NCI-H510A (cell line): ENCODE measurements at places on chromosomes 6 and 20.
A peak's percentile ranks its signal among the peaks of the same experiment; 100 is the strongest.

DNA sequence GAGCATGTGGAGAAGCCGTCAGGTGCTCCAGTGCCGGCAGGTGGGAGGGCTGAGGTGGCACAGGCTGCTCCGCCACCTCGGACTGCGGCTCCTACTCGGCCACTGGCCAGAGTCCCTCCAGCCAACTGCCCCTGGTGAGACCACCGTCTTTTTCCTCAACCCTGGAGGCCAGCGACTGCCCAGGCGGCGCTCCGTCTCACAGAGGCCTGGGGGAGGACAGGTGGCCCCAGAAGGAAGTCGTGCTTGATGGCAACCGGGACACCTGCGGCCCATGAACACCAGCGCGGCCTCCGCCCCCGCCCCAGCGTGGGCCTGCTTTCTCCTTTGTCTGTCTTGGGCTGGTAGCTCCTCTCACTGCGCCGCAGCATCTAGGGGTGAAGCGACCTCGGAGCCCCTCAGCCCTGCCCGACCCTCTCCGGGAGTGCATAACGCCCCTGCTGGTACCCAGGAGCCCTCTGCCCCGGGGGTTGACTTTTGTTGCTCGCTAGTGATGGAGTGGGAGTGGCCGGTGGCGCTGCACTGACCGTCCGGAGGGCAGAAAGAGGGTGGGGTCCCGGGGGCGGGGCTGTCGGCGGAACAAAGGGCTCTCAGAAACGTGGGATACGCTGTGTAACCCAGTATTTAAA, 706 bp upstream of the TUBB2B start:
- peak; percentile 69 for DNase-seq

DNA sequence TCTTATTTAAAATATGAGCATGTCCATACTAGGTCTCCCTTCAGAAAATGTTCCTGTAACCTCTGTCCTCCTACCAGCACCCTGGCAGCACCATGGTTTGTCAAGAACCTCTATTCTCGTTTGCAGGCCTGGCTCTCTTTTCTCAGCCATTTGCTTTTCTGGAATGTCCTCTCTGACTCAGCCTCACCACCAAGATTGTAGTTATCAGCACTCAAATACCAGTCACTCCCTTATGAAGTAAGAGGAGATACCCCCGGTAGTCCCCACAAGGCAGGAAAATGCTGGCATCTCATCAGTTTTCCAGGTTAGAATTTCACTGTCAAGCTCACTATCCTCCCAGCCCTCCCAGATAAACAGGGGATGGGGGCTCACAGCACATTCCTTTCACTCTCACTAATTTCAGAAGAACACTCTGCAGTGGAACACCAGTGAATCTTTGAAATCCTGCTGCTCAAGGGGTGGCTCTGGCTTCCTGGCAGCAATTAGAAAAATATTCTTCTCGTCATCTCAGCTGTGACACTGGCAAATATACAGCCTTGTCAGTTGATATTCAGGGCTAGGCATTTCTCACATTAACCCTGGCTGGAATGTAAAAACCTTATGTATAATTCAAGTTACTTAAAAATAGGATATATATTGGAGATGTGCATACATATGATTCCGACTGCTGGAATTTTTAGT, 129.2 kb downstream of the TBX18 start:
- no peak for DNase-seq

DNA sequence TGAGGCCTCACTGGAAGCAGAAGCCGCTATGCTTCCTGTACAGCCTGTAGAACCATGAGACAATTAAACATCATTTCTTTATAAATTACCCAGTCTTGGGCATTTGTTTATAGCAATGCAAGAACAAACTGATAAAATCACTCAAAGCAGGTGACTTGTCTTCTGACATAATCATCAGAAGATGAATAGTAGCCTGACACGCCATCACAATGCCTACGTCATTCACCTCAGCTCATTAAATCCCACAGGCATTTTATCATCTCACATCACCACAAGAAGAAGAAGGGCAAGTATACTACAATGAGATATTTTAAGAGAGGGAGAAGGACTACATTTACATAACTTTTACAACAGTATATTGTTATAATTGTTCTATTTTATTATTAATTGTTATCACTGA, 3.1 kb upstream of the CAP2 start:
- no peak for DNase-seq

DNA sequence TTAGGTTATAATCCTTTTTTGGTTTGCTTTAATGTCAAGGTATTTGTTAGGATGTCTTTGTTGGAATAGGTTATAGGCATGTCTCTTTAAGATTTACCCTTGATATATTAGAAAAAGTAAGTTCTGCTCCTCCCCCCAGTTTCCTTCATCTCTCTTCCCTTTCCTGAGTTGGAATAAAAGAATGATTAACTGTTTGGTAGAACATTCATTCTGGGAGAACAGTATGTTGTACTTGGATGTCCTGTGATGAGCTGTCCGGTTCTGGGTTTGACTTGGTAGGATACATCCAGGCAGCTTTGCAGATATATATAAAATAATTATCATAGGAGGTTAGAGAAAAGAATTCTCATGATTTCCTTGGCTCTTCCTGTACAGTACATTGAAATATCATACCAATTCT, 199.6 kb upstream of the RREB1 start:
- no peak for DNase-seq

DNA sequence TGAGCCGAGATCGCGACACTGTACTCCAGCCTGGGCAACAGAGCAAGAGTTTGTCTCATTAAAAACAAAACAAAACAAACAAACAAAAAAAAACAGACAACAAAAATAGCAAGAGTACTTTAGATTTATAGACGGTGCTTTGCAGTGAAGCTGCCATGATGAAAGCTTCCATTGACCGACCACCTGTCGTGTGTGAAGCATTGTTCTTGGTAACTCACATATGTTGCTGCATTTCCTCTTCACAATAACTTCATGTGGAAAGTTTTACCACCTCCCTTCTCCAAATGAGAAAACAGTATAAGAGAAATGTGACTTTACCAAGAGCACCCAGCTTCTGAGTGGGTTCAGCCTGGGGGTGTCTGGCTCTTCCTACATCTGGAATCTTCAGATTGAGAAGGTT, 56.4 kb upstream of the PTGIS start:
- DNase-seq: no peak

DNA sequence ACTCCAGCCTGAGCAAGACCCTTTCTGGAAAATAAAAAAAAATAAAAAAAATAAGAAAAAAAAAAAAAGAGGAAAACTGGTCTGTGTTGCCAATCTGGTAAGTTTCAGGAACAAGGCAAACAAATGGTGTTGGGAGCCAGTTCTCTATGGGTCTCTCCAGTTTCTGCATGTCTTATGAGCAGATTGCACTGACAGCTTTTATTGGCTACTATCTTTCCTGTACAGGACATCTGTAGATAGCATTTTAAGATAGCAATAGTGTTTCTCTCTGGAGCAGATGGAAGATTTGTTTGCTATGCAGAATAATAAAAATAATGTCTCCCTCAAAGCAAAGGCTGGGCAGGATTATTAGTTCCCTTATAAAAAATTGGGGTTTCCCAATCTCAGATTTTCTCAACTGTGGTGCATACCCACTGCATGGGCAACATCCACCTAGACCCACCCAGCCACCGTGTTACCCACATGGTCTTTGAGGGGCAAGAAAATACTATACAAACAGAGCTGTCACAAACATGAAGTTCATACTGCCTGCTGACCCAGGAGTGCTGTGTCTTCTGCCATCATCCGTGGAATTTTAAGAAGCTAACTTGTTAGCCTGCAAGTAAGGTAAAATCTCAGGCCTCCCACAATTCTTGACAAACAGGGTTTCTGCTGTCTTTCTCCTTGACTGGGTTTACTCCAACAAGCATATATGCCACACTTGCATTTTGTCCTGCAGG, 9.5 kb downstream of the GMDS start:
- DNase-seq: no peak

GRCh38 chr6:7267466-7268091, 45.4 kb downstream of the SSR1 start:
- DNase-seq: no peak

DNA sequence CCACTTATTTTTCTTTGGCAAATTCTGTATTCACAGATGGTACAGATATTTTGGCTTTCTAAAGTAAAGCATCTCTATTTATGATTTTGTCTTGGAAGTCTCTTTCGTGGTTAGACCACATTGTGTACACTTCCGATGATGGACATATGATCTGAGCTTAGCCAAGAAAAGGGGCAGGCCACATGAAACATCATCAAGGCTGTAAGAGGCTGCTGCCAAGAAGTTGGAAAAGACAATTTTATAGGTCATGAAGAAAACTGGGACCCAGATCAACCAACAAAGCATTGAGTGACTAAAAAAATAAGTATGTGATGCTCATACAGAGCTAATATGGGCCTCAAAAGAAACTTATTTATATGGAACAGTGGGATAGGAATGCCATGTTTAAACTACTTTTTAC, 266.4 kb downstream of the HAO1 start:
- DNase-seq: no peak

- DNase-seq: no peak
Observed at GRCh38 chr6:144304223-144304848, 19.2 kb downstream of the UTRN start.

- no peak for DNase-seq
Observed at GRCh38 chr6:12289365-12289919, 719 bp upstream of the EDN1 start.

DNA sequence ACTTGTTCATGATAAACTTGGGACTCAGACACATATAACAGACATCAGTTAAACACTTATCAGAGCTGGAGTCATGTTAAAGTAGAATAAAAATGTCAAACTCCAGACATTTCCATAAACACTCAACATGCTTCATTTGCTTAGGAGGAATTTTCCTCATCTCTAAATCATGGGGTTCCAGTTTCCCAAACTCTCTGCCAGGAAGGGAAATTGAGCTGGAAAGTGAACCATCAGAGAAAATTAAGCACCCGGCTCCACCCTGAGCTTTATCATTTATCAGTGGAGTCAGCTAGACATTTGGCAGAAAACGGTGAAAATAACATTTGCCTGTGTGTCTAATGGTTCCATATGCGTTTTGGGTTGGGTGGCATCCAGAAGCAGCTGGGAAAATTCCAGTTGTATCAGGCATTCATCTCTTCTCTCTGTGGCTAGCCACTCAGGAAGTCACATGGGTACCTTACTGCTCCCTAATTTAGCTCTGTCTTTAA, 25.3 kb upstream of the ZNFX1 start:
- no peak for DNase-seq

DNA sequence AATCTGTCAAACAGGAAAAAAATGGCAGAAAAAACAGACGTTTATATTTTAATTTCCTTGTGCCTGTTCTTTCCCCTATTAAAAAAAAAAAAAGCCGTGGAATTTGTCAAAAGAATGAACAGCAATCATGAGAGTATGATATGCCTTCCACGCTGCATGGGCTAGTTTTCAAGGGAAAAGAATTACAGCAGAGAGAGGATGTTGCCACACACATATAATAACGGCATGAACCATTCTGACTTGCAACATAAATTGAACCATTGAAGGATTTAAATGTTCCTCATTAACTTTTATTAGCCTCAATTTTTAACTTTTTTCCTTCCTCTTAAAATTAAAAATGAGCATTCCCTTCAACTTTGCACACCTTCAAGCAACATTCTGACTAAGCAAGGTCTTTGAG, 301.8 kb downstream of the FOXC1 start:
- no peak for DNase-seq

GRCh38 chr20:46914789-46915379, 20.2 kb downstream of the EYA2 start:
- DNase-seq: no peak

GRCh38 chr20:63923651-63924050, 28.7 kb downstream of the DNAJC5 start:
- no peak for DNase-seq

DNA sequence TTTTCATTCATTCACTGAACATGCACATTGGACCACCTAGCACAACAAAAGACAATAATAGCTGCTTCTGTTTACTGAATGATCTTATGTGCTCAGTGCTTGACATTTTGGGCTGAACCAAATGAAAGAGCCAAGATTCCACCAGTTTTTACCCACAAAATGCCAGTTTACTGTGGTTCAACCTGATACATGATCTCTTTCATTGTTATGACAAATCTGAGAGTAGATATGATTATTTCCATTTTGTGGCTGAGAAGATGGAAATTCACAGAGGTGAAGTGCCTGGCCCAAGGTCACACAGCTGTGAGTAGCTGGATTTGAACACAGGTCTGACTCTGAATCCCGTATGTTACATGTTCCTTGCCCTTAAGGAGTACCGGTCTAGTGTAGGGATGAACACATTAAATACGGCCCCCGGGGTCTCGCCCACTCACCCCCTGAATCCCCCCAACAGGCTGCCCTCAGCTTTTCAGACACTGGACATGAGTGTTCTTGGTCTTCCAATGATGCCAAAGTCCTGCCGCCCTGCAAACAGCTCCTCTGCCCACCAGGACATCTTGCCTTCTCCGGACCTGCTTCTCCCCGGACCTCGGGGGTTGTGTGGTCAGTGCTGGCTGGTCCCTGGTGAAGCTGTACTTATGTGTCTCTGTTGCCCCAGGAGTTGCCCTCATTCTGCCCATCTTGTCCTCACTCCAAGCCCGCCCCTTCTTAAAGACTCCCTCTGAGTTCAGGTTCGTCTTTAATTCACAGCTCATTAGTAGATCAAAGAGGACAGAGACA, 58.6 kb upstream of the SLC32A1 start:
- no peak for DNase-seq

DNA sequence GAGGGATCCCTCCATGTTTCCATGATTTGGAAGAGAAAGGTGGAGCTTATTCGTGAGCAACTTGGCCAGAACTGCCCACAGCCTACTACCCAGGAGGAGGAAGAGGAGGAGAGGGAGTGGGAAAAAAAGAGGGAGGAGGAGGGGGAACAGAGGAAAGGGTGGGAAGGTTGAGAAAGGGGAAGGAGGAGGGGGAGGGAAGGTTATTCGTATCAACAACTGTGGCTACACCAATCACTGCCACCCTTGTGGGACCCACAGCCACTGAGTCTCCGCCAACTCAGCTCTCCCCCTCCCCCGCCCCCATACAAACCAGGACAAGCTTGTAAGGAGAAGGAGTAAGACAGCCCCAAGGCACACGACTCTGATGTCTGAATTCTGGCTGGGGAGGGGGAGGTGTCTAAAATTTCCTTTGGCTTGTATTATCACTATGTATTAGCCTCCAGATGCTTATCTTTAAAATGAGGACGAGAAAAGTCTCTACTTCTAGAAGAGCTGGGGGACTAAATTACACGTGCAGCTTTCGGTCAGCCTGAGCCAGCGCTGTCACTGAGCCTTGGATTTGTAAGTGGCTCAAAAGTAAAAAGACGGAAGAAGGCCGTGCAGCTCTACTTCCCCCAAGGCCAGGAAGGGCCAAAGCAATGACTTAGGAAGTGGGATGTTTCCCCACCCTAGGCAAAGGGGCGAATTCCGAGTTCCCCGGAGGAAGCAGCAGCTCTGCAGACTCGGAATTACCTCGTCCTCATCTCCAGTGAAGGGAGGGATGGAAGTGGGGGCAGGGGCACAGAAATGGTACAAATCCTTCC, 1.0 kb downstream of the FKBP1A start:
- DNase-seq: no peak

GRCh38 chr6:32853541-32854375, at the start of the genes PSMB9 and TAP1:
TSS of gene PSMB9 (plus strand) at chr6:32854192. CDS start at chr6:32854230, 38 bp downstream.
TSS of gene TAP1 (minus strand) at chr6:32853704. CDS start at chr6:32853636, 68 bp downstream.
- DNase-seq: peak; percentile 82
